Natural killer cell (primary cell): ENCODE measurements at places on chromosomes 16 and 17.
A peak's percentile ranks its signal among the peaks of the same experiment; 100 is the strongest.

- H3K36me3 ChIP-seq = peaks cover 68% of the 10 kb centered on the region
- H3K27ac ChIP-seq = no peak overlapping the region
- no peak for DNase-seq
- H3K4me1 ChIP-seq = peaks cover 6% of the 10 kb centered on the region
- H3K4me3 ChIP-seq = no peak overlapping the region
- no peaks in the 10 kb centered on the region for H3K27me3 ChIP-seq
Observed at GRCh38 chr17:29112771-29113295, 67.4 kb downstream of the MYO18A start.

- no peak overlapping the region for H3K4me3 ChIP-seq
- no peaks in the 10 kb centered on the region for H3K36me3 ChIP-seq
- peaks cover 7% of the 10 kb centered on the region for H3K4me1 ChIP-seq
- DNase-seq = no peak
- H3K27ac ChIP-seq = no peak overlapping the region
- no peaks in the 10 kb centered on the region for H3K27me3 ChIP-seq
Observed at GRCh38 chr16:47617732-47618131, 156.6 kb downstream of the PHKB start.

GRCh38 chr17:47119746-47120520, 69.2 kb downstream of the CDC27 start:
- H3K4me3 ChIP-seq = no peak overlapping the region
- no peak overlapping the region for H3K27ac ChIP-seq
- no peaks in the 10 kb centered on the region for H3K27me3 ChIP-seq
- no peaks in the 10 kb centered on the region for H3K4me1 ChIP-seq
- peaks cover 29% of the 10 kb centered on the region for H3K36me3 ChIP-seq

GRCh38 chr17:63634816-63635215, 12.6 kb downstream of the MAP3K3 start:
- H3K27me3 ChIP-seq = no peaks in the 10 kb centered on the region
- H3K4me1 ChIP-seq = no peaks in the 10 kb centered on the region
- DNase-seq = no peak
- peaks cover 56% of the 10 kb centered on the region for H3K36me3 ChIP-seq
- H3K27ac ChIP-seq = no peak overlapping the region

DNA sequence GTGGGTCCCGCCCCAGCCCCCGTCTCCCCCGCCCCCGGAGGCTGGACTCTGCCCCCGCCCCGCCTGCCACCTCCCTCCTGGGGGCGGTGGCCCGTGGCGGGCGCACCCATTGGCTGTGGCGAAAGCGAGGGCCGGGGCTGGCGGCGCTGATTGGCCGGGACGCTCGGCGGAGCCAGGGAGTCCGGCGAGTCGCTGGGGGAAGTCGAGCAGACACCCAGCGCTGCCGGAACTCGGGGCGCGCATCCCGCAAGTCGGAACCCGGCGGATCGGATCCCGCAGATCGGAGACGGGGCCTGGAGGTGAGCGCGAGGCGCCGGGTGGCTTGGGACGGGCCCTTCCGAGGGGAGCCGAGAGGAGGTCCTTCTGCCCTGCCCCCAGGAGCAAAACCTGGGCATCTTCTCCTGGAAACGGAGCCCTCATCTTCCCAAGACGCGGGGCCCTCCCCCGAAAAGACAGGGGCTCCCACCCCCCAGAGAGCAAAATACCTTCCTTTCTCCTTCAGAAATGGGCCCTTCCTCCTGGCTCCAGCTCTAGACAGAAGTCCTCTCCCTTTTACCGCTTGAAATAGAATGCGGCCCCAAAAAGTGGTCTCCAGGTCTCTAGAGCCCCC, at the start of gene ABAT:
Gene ABAT, plus strand, starts transcription at position 205 of the 610 bp plus-strand sequence. CDS start 61,123 bp downstream, outside the sequence.
- H3K27me3 ChIP-seq = no peaks in the 10 kb centered on the region
- peak within 1 kb of the TSS; percentile 24 for H3K27ac ChIP-seq
- peak within 1 kb of the TSS; percentile 69 for H3K4me3 ChIP-seq

GRCh38 chr17:59764292-59764741, 56.9 kb downstream of the VMP1 start:
- no peak overlapping the region for H3K27ac ChIP-seq
- H3K4me1 ChIP-seq = no peaks in the 10 kb centered on the region
- DNase-seq = no peak
- no peaks in the 10 kb centered on the region for H3K27me3 ChIP-seq

DNA sequence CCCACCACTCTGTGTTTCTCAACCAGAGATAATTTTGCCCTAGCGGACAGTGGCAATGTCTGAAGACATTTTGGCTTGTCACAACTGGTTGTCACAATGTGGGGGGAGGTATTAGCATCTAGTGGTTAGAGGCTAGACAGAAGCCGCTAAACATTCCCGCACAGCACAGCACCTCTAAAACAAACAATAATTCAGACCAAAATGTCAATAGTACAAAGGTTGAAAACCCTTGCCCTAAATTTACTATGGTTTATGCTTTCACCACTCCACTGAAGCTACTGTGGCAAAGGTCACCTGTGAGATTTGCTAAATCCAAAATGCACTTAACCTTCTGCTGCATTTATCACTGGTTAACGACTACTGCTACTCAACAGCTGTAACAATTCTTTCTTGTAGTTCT, 14.1 kb downstream of the NUP88 start:
- H3K27me3 ChIP-seq = no peaks in the 10 kb centered on the region
- DNase-seq = no peak

DNA sequence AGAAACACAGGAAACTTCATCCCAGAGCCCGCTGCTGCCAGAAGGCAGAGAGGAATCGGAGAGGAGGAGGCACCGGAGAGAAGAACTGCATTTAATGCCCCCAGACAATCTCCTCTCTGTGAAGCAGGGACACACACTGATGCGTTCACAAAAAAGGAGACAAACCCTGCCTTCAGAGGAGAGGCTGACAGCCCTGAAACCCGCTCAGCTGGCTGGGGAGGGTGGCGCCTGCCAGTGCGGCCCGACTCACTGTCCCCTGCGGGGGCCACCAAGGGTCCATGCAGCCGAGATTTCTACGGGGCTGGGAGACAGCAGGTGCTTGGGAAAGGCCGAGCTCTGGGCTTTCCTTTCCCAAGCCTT, 21.9 kb upstream of the CACNG1 start:
- no peaks in the 10 kb centered on the region for H3K27me3 ChIP-seq
- H3K36me3 ChIP-seq = no peaks in the 10 kb centered on the region
- no peak overlapping the region for H3K27ac ChIP-seq
- H3K4me3 ChIP-seq = no peak overlapping the region

- no peak overlapping the region for H3K27ac ChIP-seq
- H3K27me3 ChIP-seq = no peaks in the 10 kb centered on the region
- DNase-seq = no peak
- no peak overlapping the region for H3K4me3 ChIP-seq
- no peaks in the 10 kb centered on the region for H3K36me3 ChIP-seq
- no peaks in the 10 kb centered on the region for H3K4me1 ChIP-seq
Observed at GRCh38 chr16:73945631-73946030, 351.0 kb upstream of the PSMD7 start.

DNA sequence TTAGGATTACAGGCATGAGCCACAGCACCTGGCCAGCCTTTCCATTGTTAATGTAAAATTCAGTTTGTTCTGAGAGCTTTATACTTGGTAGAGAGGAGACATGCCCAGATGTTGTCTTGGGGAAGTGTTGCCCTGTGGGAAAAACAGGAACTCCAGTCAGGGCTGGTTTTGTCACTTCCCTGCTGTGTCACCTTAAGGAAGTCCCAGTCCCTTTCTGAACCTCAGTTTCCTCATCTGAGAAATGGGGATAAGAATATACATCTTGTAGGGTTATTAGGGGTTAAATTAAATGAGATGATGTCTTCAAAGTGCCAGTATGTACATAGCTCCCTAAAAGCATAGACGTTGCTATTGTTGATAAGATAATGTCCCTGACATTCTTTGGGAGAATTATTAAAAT, 25.3 kb downstream of the CLEC16A start:
- H3K27me3 ChIP-seq = no peaks in the 10 kb centered on the region
- no peak overlapping the region for H3K4me3 ChIP-seq
- H3K4me1 ChIP-seq = peaks cover 5% of the 10 kb centered on the region
- no peak overlapping the region for H3K27ac ChIP-seq

- no peak overlapping the region for H3K27ac ChIP-seq
- no peaks in the 10 kb centered on the region for H3K36me3 ChIP-seq
- H3K4me1 ChIP-seq = peaks cover 12% of the 10 kb centered on the region
- no peak overlapping the region for H3K4me3 ChIP-seq
- DNase-seq = no peak
- H3K27me3 ChIP-seq = no peaks in the 10 kb centered on the region
Observed at GRCh38 chr17:55237268-55237667, 27.5 kb upstream of the HLF start.

GRCh38 chr17:46770818-46771560, 47.5 kb downstream of the WNT3 start:
- peaks cover 7% of the 10 kb centered on the region for H3K27me3 ChIP-seq
- no peak overlapping the region for H3K27ac ChIP-seq
- no peak for DNase-seq
- peaks cover 40% of the 10 kb centered on the region for H3K4me1 ChIP-seq

DNA sequence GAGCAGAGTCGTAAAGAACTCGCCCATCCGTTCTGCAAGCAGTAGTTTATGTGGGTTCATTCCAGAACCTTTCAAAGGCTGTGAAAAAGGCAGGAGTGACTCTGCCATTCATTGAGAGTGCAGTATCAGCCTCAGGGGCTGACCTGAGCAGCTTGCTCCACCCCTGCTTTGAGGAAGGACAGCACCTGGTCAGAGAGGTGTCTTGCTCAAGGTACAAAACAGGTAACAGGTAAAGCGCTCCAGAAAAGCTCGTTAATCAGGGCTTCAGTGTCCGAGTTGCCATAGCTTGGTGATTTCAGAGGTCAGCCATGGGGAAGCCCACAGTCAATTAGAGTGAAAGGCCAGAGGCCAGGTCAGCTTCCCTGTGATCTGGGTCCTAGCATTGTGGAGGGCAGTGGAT, 251.1 kb downstream of the ABCC12 start:
- no peaks in the 10 kb centered on the region for H3K36me3 ChIP-seq
- H3K27me3 ChIP-seq = no peaks in the 10 kb centered on the region
- no peaks in the 10 kb centered on the region for H3K4me1 ChIP-seq
- H3K27ac ChIP-seq = no peak overlapping the region
- DNase-seq = no peak

DNA sequence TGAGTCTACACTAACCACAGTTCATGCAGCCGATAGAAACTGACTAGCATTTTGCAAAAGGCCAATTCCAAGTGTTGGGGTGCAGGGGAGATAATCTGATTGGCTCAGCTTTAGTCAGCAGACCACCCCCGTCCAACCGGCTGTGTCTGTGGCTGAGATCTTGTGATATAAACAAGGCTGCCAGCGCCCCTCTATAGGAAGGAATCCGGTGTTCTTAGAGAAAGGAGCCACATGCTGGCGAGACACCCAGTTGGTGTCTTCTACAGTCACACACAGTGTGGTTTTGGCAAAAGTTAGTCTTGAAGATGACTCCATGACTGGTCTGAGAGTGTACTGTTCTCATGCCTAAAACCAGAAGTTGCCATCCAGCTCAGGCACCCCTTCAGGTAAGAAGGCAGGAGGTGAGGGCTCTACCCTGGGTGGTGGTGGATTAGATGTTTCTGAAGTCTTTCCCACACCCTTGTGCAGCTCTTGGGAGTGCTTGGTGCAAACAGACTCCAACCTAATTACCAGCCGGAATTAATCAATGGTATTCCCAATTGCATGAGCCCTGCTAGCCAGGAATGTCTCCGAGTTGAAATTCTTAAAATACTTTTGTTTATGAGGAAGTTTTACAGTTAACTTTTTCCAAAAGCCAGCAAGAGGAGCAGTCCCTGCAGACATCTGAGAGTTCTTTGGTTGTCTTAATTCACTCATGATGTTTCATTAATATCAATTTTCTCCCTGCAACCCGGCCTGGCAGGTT, 172.3 kb upstream of the IRX6 start:
- H3K27me3 ChIP-seq = no peaks in the 10 kb centered on the region
- DNase-seq = no peak
- no peaks in the 10 kb centered on the region for H3K36me3 ChIP-seq
- no peaks in the 10 kb centered on the region for H3K4me1 ChIP-seq

DNA sequence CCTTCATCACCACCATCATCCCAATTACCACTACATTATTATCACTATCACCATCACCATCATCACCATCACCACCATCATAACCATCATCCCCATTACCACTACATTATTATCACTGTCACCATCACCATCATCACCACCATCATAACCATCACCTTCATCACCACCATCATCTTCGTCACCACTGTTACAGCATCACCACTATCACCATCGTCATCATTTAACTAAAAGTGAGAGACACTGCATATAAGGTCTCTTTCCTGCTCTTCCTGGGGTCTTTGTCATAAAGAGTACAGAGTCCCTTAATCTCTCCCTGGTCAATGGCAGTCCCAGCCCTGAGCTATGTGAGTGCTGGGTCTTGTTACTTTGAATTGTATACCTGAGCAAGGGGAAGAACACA, 133.5 kb downstream of the CMIP start:
- no peaks in the 10 kb centered on the region for H3K27me3 ChIP-seq
- H3K4me3 ChIP-seq = no peak overlapping the region
- H3K27ac ChIP-seq = peak overlapping the region; percentile 64
- peaks cover 2% of the 10 kb centered on the region for H3K36me3 ChIP-seq
- no peak for DNase-seq

DNA sequence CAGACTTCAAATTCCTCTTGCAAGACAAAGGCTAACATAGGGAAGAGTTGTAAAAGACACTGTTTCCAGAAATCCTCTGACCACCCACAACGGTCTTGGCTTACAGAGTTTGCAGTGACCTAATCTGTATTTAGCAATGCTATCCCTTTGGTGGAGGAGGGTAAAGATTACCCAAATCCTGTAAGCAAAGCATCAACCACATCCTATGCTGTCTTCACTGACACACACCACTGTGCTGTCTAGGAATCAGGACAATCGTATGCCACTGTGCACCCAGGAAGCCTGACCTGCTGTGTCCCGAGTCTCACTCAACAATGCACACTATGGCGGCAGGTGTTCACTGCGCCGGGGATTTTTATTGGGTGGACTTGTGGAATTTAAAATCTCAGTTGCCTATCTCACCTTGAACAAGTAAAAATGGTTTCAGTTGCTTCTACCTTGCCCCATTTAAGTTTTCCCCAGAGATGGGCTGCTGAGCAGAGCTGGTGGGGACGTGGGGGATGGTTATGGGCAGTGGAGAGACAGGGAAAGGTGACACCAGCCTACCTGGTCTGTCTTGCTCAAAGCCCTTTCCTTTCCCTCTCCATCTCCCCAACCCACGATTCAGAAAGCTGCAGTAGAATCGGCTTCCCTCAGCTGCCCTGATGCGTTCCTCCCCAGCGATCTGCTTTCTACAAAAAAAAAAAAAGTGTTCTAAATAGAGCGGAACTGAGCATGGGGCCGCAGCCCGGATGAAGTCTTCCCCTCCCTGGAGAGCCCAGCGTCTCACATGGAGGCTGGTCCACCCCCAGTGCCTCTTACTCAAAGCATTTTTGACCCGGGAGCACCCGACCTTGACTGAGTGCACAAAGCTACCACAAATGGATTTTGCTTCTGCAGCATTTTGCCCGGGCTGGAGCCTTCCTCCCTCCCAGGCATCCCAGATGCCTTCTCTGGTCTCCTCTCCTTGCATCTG, 271.5 kb downstream of the SOX9 start:
- H3K4me3 ChIP-seq = no peak overlapping the region
- no peaks in the 10 kb centered on the region for H3K36me3 ChIP-seq
- H3K27me3 ChIP-seq = no peaks in the 10 kb centered on the region
- no peak overlapping the region for H3K27ac ChIP-seq
- no peak for DNase-seq
